Nasal cavity respiratory epithelium epithelial cell of viscerocranial mucosa (primary cell): ENCODE measurements at places on chromosomes 2 and 18. TPM values are rescaled to one million over a fixed set of nuclear protein-coding genes. Genes with fewer than 3 reads are reported as not detected.

Gene PRKAG3
- not detected in 2 replicates for total RNA-seq

Gene BZW1
- total RNA-seq: 633 and 845 TPM in 2 replicates

Gene PIEZO2
- total RNA-seq: 0.07 TPM in 1 of 2 replicates, not detected in the other

Gene CCDC150
- 1.6 and 2.7 TPM in 2 replicates for total RNA-seq

Gene SERPINB12
- total RNA-seq: 0.28 and 0.34 TPM in 2 replicates

Gene CCDC148
- total RNA-seq: 0.34 and 0.71 TPM in 2 replicates

Gene EPHA4
- total RNA-seq: 2.7 and 7.6 TPM in 2 replicates

Gene AGXT
- total RNA-seq: not detected in 2 replicates

Gene PID1
- total RNA-seq: 3.3 and 3.8 TPM in 2 replicates

Gene PLCD4
- 0.71 and 1.0 TPM in 2 replicates for total RNA-seq

Gene SLC40A1
- total RNA-seq: 1.4 and 5.0 TPM in 2 replicates

Gene UGT1A6
- 5.5 and 82.7 TPM in 2 replicates for total RNA-seq

Gene IAH1
- 35.2 and 38.4 TPM in 2 replicates for total RNA-seq

Gene ARL4C
- total RNA-seq: 13.7 and 42.5 TPM in 2 replicates

Gene MYOM1
- total RNA-seq: 0.68 and 0.85 TPM in 2 replicates

Gene ANKRD30BL
- total RNA-seq: not detected in 2 replicates

Gene TUBA4B
- not detected in 2 replicates for total RNA-seq

Gene COBLL1
- 20.5 and 34.9 TPM in 2 replicates for total RNA-seq

Gene TYMS
- total RNA-seq: 6.8 and 6.9 TPM in 2 replicates

Gene GALR1
- total RNA-seq: not detected in 2 replicates
